Left renal cortex interstitium (tissue), 4 donors: ENCODE measurements at places on chromosomes 12 and 14. TPM values are rescaled to one million over a fixed set of nuclear protein-coding genes. Genes with fewer than 3 reads are reported as not detected.

GRCh38 chr12:54082397-54082892 is 28.8 kb downstream of the HOXC4 start:
- DNase-seq, result peak; percentile 61

CIPC gene
- 23.6 TPM for polyA plus RNA-seq

GRCh38 chr12:6386038-6386437 is 2.1 kb downstream of the LTBR start:
- no peak for DNase-seq

GRCh38 chr14:29463727-29464395 is 463.8 kb downstream of the PRKD1 start:
- DNase-seq, result no peak

KRT86 gene
- 0.25 TPM for polyA plus RNA-seq

- DNase-seq, result no peak
Measured at GRCh38 chr12:84756961-84757360, 155.6 kb downstream of the SLC6A15 start.

DNA sequence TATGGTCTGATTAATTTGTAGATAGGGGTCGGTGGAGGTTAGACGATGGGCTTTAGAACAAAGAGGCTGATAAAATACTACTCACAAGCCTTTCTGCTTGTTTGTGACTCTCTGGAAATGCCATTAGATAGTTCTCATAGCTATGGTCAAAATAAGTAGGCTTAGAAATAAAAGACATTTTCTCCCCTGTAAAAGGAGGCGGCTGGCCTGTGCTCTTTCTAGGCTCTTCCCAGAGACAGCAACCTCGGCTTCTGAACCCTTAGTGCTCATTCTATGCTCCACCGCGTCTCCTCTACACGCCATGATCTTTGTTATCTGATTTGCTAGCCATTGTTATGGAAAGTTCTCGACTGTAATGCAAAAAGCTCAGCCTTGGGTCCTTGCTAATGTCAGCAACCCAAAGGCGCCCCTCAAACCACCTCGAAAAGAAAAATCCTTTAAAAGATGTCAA is 64.5 kb downstream of the CRADD start:
- DNase-seq, result no peak

GRCh38 chr12:49529414-49529813 is 9.4 kb upstream of the KCNH3 start:
- DNase-seq, result no peak

RNASE3 gene
- not detected for polyA plus RNA-seq

DNA sequence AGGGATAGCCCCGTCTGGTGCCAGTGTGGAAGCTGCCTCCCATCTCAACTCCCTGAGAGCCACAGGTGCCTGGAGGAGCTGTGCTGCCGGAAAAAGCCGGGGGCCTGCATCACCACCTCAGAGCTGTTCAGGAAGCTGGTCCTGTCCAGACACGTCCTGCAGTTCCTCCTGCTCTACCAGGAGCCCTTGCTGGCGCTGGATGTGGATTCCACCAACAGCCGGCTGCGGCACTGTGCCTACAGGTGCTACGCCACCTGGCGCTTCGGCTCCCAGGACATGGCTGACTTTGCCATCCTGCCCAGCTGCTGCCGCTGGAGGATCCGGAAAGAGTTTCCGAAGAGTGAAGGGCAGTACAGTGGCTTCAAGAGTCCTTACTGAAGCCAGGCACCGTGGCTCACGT is 25.5 kb upstream of the P2RX4 start:
- DNase-seq, result no peak

DNA sequence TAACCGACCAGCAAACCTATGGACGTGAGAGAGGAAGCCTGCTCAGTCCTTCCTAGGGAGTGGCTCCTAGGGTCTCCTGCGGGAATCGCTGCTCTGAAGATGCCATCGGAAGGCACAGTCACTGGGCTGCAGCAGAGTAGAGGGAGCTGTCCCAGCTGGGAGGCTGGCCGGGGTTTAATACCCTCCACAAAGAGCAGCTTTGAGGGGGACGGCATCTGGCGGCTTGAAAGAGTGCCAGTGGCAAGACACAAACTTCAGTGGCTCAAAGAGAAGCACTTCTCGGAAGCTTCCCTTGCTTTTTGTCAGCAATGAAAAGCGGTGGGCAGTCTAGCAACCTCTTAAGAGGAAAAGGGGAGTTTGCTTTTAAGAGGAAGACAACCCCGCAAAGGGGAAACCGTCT is 114.6 kb downstream of the TMEM132C start:
- DNase-seq, result no peak

GRCh38 chr12:57764662-57765002 is 2.2 kb downstream of the CYP27B1 start:
- no peak for DNase-seq

EXD2 gene
- polyA plus RNA-seq, result 34.2 TPM
